ENCODE measurements at places on chromosomes 5 and 9.

GRCh38 chr9:90775657-90776056, 26.0 kb upstream of the SYK start:
- no peak for DNase-seq

- DNase-seq: no peak
Measured at GRCh38 chr9:406886-407654, 192.4 kb downstream of the DOCK8 start.

DNA sequence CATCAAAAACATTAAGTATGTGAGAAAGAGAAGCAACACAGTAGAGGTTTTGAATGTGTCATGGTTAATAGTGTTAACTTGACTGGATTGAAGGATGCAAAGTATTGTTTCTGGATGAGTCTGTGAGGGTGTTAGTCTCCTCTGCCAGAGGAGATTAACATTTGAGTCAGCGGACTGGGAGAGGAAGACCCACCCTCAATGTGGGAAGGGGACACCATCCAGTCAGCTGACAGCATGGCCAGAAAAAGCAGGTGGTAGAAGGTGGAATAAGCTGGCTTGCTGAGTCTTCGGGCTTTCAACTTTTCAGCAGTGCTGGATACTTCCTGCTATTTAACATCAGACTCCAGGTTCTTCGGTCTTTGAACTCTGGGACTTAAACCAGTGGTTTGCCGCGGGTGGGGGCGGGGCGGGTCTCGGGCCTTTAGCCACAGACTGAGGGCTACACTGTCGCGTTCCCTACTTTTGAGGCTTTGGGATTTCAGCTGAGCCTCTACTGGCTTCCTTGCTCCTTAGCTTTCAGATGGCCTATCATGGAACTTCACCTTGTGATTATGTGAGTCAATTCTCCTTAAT, 309.9 kb upstream of the ST8SIA4 start:
- no peak for DNase-seq

- no peak for DNase-seq
Measured at GRCh38 chr9:16901590-16901989, 31.1 kb upstream of the BNC2 start.

DNA sequence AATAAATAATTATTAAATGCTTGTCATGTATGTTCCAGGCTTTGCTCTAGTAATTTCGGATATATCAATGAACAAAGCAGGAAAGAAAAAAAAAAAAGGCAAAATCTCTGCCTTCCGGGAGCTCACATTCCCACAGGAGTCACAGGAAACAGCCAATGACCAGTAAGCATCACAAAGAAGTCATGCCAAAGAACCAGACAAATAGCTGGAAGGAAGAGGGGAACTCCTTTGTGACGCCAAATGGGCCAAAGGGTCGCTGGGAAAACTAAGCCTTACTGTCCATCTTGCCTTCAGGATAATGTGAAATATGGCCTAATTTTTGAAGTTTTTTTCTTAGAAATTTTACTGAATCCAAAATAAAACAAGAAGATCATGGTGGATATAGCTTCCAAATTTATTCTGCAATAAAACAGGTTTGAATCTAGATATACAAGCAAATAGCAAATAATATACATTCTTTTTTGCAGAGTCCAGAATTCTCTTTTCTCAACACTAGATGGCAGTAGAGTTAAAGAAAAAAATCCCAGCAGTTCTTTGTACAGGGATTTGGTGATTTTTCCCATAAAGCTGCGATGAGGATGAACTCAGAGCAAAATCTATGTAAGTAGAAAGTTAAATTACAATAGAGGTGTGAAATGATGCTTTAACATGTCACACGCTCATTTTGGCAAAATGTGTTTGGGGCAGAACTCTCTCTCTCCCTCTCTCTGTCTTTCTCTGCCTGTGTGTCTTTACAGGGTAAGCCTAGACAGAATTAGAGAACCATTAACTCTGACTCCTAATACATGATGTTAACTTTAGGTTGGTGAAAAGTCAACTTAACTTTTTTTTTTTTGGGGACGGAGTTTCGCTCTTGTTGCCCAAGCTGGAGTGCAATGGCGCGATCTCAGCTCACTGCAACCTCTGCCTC, 60.0 kb upstream of the TUT7 start:
- DNase-seq: no peak

DNA sequence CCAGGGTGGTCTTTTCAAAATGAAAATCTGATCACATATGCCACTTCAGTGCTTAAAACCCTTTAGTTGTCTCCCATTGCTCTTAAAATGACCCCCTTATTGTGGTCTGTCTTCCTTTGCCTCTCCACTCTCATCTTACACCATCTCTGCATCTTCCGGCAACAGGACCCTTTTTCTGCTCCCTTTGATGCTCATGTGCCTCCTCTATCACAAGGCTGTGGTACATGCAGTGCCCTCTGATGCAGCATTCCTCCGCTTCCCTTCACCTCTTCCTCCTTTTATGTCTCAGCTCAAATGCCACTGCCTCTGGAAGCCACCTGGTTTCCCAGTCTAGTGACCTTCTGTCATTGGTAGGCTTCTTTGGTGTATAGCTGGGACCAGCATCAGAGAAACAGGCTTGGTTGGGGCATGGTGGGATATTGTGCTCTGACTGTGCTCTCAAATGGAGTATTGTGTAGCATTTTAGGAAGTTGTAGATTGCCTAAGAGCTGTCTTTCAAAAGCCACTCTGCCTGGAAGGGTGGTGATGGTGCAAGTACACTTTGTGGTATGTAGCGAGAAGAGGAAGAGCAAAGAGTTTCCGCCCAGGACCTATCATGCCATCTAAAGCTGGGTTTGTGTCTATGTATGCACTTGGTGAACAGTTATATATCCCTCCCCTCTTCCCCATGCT, 28.1 kb downstream of the ARHGAP26 start:
- DNase-seq: peak; percentile 91
